Fibroblast of skin of abdomen (primary cell): ENCODE measurements at places on chromosomes 5 and 9.

DNA sequence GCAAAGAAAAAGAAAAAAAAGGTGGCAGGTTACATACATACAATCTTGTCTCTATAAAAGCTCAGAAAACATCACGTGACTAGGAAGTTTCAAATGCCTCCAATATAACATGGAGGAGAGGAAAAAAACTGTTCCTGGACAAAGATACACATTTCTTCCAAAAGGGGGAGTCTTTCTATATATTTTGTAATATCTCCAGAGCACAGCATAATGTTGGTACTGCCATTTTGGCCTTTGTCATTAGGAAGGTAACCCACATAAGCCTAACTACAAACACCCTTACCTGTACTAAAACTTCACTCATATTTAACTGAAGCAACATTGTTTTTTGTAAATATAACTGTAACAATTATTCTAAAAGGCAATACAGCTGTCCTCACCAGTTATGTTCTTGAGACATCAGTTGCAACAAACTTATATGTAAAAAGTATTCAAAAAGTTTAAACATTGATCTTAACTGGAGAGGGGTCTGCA lies 1.2 kb upstream of the BTF3 start:
- peak; percentile 74 for DNase-seq

- peak; percentile 70 for DNase-seq
Measured at GRCh38 chr5:77143998-77144836, 57.1 kb upstream of the ZBED3 start.

DNA sequence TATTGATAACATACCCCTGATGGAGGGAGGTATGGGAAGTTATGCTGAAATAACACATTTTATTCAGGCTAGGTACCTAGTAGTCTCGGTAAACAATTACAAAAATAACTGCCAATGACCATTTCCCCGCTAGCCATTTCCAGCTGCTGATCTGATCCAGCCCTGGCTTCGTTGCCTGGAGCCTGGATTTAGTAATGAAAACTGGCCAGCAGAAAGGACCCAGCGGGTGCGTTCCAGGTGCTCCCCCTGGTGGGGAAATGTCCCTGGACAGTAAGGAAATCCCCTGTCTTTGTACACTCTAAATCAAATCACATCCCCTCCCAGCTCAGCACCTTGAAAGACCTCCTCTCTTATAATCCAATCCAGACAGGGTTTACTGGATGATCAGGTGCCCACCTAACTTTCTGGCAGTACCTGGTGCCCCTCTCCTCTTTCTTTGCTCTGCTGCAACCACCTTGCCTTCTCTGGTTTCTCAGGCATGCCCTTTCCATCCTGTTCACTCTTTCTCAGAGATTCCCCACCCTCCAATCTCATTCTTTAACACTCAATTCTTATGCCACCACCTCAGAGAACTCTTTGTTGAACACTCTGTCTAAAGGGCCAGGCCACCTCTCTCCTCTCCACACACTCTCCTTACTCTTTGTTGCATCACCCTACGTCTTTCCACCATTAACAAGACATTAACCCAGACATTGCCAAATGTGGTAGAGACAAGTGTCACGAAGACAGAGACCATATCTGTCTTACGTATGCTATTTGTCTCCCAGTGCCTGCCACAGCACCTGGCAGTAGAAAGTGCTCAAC lies 50.1 kb upstream of the SMAD5 start:
- DNase-seq: peak; percentile 69

- peak; percentile 84 for DNase-seq
Measured at GRCh38 chr9:120925535-120926396, 830 bp downstream of the TRAF1 start.

- DNase-seq: no peak
Measured at GRCh38 chr9:96122282-96122681, 179.7 kb downstream of the HSD17B3 start.

DNA sequence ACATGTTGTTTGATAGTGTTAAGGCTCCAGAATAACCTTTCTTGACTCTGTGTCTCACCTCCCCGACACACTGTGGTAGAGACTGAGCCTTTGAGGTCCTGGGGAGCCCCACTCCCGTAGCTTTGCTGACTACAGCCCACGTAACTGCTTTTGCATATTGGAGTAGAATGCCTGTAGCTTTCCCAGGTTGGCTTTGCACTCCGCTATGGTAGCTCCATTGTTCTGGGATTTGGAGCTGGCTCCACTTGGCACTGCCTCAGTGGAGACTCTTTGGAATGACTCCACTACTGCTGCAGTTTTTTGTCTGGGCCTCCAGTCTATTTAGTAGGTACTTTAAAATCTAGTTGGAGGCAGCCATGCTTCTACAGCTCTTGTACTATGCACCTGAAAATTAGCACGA lies 56.2 kb upstream of the ANXA1 start:
- no peak for DNase-seq

GRCh38 chr5:169412831-169413230 lies 111.9 kb upstream of the SLIT3 start:
- no peak for DNase-seq

- peak; percentile 29 for DNase-seq
Measured at GRCh38 chr9:13513716-13514444, 234.4 kb upstream of the MPDZ start.

- no peak for DNase-seq
Measured at GRCh38 chr5:36160617-36161016, 8.7 kb downstream of the SKP2 start.

GRCh38 chr5:97071101-97071500 lies 71.3 kb downstream of the LIX1 start:
- peak; percentile 82 for DNase-seq

DNA sequence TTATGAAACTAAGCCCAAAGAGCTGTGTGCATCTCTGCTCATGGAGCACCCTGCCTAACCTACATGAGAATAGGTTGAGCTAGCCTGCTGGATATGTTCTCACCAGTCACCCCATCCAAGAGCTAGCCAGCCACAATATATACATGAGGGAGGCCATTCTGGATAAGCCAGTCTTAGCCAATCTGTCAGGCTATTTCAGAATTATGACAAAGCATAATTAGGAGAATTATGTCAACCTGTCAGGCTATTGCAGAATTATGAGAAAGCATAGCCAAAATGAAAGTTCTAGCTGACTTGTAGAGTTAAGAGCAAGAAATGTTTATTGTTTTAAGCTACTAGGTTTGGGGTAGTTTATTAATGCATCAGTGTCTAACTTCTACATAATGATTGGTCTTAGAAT lies 189.8 kb downstream of the WDR70 start:
- DNase-seq: no peak

DNA sequence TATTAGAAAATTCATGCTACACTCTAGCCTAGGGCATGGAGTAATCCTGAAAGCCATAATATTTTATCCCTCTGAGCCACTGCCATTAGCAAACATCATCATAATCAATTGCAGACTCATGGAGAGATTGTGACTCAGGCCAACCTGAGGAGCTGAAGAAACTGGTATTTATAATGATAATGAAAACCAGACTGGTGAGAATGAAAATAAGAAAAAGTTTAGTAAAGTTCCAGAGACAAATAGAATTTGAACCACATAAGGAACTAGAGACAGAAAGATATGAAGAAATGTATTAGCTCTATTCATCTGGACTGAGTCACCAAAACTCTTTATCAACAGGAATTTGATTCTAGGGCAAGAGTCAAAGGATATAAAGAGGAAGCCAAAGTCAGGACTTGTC lies 158.7 kb downstream of the DRD1 start:
- DNase-seq: peak; percentile 83

GRCh38 chr5:103355579-103355978 lies 97.0 kb downstream of the MACIR start:
- no peak for DNase-seq

DNA sequence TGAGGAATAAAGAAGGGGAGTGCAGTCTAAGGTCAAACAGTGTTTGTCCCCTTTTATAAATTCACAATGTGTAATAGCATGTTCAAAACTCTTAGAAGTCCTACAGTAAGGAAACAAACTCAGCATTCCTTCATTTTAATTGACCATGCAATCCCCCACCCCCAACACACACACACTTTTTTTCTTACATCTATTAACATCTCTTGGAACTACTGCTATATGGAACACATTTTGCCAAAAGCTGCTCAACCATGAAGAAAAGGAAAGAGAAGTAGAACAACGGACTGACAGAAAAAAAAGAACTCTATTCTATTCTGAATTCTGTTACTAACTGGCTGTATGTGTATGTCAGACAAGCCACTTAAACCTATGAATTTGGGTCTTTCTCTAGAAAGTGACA lies 2.8 kb upstream of the CTNNAL1 start:
- no peak for DNase-seq

DNA sequence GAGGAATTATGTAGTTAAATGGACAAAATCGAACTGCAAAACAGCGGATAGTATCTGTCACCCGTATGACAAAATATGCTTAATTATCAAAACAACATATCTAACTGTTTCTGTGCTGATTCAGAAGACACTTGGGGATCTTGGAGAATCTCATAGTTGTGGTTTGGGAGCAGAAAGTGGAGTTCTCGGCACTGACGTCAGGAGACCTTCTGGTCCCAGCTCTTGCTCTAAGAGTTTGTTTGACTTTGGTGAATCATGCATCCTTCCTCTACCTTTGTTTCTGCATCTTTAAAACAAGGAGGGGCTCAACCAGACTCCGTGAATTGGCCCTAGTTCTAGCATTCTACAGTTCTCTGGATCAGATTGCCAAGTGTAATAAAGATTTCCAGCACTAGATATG lies 37.0 kb upstream of the TAF1L start:
- peak; percentile 73 for DNase-seq

DNA sequence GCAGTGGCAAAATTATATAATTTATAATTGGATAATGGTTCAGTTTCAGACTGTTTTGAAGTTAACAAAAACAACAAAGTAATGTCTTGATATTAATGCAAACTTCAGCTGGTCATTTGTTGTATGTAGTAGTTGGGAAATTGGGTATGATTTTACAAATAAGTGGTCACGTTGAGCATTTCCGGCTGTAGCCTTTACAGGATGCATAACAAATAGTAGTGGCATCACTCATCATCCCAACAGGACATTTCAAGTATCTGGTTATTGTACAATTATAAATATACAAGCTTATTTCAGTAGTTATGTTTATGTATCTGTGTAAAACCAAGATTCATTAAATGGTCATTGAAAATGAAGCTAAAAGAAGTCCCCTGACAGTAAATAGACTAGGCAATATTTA lies 72.9 kb downstream of the SMIM15 start:
- no peak for DNase-seq

DNA sequence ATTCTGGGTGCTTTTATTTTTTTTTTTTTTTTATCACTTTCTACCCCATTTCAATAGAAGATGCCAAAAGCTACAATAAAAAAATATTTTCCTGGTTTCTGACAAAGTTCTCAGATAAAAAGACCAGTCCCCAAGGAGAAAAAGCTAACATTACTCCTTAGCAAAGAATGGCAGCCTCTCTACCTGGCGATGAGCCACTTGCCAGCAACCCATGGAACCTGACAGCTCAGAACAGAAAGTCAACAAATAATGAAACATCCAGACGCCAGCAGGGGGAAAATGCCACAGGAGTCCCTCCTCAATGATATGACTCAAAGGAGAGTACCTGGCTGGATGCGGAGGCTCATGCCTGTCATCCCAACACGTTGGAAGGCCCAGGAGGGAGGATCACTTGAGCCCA lies 123.2 kb downstream of the MYO10 start:
- peak; percentile 29 for DNase-seq
